ENCODE measurements at places on chromosomes 11 and 22. TPM values are rescaled to one million over a fixed set of nuclear protein-coding genes. Genes with fewer than 3 reads are reported as not detected.

DNA sequence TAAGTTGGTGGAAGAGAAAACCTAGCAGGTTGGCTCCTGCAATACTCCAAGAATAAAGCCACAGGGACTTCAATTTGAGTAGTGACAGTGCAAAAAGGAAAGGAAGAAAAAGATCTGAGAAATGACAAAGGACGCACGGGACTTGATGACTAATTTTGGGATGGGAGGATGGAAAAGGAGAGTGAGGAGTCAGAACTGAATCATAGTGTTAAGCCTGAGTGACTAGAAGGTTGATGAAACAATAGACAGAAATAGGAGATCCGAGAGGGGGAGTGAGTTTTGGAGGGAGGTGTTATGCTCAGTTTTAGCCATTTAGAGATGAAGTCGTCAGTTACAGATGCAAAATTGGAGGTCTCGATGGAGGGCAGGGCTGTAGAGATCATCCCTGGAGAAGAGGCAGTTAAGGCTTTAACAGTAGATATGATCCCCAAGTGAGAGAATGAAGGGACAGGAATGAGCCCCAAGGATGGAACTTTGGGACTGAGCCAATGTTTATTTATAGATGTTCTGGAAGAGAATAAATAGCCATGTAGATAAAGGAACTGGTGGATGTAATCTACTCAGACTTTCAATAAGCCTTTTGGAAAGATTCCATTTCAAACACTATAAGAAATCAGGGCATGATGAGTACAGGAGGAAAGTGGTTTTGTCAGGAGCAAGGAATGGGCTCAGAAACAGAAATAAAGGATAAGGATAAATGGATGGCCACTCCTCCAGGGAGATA lies 108.9 kb upstream of the NCAM1 start:
- DNase-seq: peak; percentile 88

DNA sequence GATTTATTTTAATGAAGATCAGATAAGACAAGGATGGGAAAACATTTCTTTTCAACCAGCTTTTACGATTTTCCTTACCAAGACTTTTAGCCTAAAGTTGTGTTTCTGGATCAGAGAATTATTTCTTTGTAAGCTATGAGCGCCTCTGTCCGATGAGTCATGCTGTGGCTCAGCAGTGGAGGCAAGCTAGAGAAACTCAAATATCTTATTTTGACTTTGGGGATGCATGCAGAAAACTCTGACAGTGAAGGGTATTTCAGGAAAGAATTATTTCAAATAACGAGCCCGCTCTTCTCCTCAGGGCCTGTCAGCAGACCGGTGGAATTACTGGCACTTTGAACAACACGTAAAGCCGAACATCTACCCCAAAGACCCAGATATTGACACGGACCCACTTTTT lies 77.9 kb upstream of the OR5AK2 start:
- DNase-seq: no peak

GRCh38 chr11:47571357-47571729 lies 5.9 kb downstream of the PTPMT1 start:
- no peak for DNase-seq

GRCh38 chr11:13329670-13330356 lies 52.2 kb downstream of the BMAL1 start:
- no peak for DNase-seq

- no peak for DNase-seq
Measured at GRCh38 chr11:36150986-36151385, 138.2 kb downstream of the COMMD9 start.

DNA sequence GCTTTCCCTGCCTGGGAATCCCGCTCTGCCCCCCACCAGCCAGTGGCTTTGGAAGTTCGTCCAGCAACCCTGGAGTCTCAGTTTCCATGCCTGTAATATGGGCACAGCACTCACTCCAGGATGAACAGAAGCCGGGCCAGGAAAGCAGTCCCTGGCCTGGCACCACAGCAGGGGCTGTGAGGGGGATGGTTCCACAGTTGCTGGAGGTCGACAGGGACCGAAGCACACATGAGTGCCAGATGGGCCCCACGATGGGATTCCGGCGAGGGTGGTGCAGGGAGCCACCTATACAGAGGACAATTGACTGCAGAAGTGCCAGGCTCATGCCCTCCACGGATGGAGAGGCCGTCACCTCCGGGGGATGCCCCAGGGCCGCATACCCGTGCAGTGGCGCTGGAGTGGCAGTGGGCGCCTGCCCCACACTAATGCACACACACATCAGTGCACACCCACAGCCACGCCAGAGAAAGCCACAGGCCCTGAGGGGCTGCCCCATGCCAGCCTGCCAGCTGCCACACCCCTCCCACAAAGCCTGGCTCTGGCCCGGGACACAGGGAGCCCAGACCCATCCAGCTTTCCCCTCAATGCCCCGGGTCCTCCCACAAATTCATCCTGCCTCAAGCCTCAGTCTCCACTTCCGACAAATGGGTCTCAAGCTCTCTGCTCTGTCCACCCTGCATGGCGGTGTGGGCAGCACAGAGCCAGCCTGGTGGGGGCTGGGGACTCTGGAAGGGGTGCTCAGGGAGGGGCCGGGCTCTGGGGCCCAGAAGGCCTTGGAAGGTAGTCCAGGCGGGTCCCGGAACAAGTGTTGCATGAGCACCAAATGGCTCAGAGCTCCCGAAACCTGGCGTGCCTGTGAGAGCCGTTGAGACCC lies 9.7 kb downstream of the ASCL2 start:
- DNase-seq: no peak

DNA sequence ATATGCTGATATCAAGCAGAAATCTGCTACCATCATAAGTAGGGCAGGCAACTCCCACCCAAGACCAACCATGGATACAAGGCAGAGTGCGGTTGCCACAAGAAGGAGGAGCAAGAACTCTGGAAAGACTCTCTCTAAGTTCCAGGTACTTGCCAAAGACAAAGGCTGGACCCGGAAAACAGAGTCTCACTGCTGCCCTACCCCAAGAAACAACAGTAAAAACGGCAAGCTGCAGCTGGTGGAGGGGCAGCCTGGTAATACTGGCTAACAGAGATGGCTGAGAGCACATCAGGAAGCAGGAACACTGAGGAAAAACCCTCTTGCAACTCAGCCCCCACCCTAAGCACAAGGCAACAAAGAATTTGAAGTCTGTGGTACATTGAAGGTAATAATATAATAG lies 27.7 kb upstream of the NXPE2 start:
- DNase-seq: no peak

DNA sequence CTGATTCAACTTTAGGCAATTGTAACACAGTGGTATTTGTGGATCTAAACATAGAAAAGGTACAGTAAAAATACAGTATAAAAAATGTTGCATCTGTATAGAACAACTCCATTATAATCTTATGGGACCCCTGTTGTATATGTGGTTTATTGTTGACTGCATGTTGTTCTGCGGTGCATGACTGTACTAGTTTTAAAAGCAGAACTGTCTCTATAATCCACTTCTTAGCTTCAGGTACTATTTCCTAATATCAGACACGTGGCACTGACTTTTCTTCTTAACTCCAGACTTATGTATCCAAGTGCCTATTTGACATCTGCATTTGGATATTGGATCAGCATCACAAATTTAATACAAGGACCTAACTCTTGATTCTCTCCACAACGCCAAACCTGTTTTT lies 41.1 kb downstream of the PACS1 start:
- DNase-seq: no peak

GRCh38 chr11:97938789-97939188 lies 1082.0 kb upstream of the CNTN5 start:
- no peak for DNase-seq

- DNase-seq: peak; percentile 86
Measured at GRCh38 chr11:13928566-13929251, 33.8 kb upstream of the SPON1 start.

- no peak for DNase-seq
Measured at GRCh38 chr11:119691020-119691666, 37.9 kb downstream of the NECTIN1 start.

DNA sequence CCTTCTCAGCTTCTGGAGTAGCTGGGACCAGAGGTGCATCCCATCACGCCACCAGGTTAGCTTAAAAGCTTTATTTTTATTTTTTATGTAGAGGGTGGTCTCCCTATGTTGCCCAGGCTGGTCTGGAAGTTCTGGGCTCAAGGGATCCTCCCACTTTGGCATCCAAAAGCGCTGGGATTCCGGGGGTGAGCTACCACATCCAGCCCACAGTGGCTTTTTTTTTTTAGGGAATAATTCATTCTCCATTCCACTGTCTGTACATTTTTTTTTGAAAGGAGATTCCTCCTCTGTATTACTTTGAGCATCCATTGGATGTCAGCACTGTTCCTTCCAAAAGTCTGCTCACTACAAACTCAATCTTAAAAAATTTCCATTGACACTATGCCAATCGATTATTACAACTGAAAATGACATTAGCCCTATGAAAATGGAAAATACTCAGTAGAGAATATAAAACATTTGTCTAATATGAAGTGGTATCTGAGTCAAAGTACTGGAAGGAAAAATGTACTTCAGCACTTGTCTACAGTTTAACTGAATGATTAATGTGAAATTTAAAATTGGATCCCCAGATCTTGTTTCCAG lies 1.3 kb upstream of the LPXN start:
- DNase-seq: peak; percentile 61

GRCh38 chr22:46657996-46658947 lies 38.1 kb downstream of the GRAMD4 start:
- no peak for DNase-seq

The MEI1 gene
- 2.6 TPM for total RNA-seq

The CDCA5 gene
- total RNA-seq: 41.7 TPM

The FGF4 gene
- not detected for total RNA-seq

The SCN2B gene
- not detected for total RNA-seq

Data from Caki2 (cell line).